ENCODE measurements at places on chromosomes 13 and 19.

DNA sequence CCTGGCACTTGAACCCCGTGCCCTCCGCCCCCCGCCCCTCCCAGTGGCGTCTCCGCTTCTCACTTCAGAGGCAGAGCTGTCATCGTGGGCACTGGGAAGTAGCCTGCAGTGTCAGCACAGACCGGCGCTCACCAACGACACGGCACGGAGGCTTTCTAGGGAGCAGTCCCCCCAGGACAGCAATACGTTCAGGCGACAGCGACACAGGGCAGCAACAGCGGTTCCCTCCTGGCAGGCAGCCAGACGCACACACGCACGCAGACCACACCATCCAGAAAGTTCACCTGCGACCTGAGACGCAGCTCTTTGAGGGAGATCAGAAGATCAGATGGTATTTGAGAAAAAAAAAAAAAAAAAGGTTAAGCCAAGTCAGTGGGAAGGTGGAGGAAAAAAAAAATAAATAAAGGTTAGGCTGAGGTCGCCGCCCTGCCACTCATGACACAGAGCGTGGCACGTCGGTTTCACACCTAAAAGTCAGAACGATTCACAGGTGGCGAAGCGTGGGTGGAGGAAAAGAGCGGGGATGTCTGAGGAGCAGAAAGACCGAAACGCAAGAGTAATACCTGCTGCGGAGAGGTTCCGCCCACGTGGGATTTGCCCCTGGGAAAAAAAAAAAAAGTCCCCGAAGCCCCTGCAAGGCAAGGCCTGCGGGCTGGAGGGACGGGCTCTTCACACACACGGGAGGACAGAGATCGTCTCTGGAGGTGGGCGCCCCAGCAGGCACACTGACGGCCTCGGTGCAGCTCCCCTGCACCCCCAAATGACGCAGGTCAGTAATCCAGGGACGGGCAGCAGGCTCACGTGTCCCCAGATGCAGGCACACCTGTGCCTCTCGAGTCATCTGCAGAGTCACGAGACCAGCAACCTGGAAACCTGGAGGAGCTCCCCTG, 94.5 kb downstream of the GNG7 start:
- DNase-seq, result peak; percentile 75

DNA sequence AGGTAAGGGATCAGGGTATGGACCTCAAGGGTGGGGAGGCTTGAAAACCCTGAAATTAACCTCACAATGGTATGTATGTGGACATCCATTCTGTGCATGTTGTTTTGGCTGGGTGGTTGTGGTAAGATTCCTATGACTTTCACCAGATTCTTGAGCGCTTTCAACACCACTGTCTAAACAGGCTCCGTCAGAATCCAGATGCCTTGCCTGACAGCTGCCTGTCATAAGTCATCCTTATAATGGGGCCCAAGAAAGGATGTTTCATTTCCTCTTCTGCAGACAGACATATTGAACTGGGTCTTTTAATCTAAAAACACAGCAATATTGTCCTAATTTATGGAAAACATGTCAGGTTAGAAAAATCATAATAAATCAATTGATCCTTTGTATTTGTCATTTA, 41.3 kb downstream of the ALOX5AP start:
- DNase-seq, result no peak

DNA sequence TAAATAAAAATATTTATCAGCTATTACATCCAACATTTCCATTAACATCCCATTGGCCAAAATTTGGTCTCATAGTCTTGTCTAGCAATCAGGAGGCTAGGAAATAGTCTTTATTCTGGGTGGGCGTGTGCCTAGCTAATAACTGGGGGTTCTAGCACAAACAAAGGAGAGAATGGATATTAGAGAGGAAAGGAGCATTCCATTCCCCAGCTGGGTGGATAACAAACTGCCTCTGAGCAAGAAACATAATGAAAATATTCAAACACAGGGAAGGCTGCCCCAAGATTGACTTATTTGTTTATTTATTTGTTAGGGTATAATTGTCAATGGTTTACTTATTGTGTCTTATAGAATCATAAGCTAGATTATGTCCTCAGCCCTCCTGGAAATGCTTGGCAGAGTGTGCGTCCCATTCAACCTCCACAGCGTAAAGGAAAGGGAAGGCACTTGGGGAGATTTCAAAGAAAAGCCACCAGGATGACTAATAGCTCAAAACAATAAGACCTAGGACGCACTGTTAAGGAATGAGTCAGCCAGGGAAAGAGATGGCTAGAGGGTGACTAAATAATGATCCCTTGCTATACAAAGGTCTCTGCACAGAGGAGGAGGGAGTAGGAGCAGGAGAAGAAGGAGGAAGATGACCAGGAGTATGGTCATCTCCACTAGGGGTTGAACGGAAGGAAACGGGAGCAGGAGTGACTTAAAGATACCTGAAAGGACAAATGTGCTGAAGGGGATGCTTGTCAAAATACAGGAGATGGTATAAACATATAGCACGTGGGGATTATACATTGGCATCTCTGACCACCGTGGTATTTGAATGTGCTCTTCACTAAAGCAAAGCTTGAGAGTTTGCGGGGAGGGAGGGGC, 23.5 kb upstream of the USP12 start:
- no peak for DNase-seq

DNA sequence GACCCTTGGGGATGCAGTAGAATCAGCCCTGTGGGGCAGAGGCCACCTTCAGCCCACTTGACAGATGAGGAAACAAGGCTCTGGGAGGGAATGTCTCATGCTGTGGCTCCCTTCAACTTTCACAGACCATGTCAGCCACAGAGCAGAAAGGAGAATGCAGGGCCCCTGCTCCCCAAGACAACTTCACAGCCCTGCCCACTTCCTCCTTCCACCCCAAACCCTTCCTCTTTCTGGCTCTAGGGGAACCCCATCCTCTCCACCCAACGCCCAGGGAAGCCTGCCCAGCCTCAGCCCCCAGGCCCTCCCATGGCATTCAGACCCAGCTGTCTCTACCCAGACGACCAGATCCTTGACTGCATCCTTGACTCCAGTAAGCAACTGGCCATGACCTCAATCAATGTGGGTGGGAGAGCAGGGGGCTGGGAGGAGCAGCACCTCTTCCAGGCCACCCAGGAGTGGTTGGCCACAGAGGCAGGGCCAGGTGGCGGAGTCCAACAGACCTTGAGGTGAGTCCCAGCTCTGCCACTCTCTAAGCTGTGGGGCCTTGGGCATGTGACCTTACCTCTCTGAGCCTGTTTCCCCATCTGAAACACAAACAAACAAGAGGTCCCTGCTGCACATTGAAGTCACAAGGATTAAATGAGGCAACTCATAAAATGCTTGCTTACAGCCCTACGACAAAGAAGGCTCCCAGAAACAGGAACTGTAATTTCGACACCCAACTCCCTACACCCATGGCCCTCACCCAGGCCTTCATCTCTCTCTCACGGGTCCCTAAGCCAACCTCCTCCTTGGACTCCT, 15.8 kb downstream of the DEDD2 start:
- DNase-seq, result no peak

DNA sequence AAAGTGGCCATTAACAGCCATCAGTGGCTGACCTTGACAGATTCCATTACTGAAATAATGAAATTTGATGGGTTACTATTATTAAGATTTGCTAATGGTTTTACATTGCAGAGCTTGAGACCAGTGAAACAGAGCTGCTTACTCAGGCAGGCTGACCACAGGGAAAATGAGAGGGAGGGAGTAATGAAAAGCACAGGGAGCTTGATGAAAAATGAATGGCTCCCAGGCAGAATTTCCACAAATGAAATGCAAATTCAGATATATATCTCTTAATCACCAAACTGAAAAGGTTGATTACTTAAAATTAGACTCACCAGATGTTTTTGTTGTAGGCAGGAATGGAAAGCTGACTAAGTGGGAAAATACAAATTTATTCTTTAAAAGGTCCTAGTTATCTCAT, 36.1 kb downstream of the HTR2A start:
- DNase-seq, result no peak

GRCh38 chr13:27919934-27920676, at the start of gene PDX1:
PDX1 (plus strand) TSS chr13:27920000; CDS start chr13:27920139, 139 bp downstream.
- no peak for DNase-seq

GRCh38 chr19:2546128-2547032, 70.5 kb downstream of the GADD45B start:
- no peak for DNase-seq

GRCh38 chr19:6533746-6534418, 3.1 kb downstream of the TNFSF9 start:
- DNase-seq, result no peak

DNA sequence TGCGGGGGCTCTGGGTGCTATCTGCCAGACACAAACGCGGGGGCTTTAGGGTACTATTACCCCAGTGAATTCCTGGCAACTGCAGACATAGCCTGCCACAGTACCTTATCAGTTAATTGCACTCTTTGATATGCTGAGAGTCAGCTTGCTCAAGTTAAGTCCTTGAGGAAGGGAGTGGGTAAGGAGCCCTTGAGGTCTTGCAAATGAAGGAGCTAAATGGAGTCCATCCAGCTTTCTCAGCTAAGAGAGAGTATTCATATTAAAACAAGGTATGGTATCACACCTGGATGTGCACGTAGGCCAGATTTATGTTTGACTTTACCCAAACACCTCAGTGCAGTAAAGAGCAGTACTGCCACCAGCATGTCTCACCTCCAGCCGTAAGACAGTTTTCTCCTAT, 11.5 kb upstream of the ZNF606 start:
- DNase-seq, result no peak

DNA sequence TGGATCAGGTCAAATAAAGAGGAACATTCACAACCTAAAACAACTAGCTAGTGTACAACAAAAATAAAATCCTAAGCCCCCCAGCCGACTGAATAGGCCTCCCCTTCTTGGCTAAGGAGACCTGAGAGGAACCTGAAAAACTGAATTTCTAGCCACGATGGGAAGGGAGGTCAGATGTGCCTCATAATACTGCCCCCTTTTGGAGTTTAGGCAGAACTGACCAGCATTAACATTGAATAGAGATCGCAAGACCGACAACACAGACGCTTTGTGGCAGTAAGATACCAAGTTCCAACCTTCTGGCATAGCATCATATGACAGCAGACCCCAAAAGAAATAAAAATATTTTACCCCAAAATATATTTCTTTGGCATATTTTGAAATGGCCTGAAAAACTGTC, 15.9 kb downstream of the CBY2 start:
- DNase-seq, result no peak

DNA sequence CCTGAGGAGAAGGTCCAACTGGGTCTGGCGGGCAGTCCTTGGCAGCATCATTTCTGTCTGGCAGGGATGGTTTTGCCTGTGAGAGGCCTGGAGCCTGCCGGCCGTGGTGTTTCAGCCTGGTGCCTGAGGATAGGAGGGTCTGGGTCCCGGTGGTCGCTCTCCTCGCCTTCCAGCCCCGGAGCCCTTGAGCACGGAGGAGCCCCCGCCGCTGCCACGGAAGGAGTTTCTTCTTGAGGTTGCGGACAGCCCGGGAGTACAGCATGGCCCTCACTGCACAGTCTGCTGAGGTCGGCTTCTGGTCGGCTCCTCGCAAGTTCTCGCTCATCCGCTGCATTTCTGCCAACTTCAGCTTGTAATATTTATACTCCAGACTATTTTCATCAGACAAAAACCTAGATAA, 23.4 kb downstream of the SUGP2 start:
- no peak for DNase-seq

- no peak for DNase-seq
These were observed 14.8 kb downstream of the DDX39A start for GRCh38 chr19:14404312-14404711.

DNA sequence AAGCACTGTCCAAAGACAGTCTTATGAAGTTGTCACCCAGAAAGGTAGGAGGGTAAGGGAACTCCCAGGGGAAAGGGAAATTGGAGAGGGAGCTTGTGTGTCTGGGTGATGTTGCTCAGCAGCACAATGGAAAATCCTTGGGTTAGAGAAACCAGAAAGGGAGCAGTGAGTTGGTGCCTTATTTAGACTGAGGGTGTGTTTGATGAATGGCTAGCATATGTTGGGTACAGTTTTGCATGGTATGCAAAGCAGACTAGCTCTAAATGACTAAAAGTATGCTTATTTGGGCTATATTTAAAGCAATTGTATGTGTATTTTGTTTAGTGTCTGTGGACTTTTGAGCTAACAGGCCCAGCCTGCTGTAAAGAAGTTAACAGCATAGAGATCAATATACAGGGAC, 2884.6 kb upstream of the PCDH20 start:
- DNase-seq, result no peak

DNA sequence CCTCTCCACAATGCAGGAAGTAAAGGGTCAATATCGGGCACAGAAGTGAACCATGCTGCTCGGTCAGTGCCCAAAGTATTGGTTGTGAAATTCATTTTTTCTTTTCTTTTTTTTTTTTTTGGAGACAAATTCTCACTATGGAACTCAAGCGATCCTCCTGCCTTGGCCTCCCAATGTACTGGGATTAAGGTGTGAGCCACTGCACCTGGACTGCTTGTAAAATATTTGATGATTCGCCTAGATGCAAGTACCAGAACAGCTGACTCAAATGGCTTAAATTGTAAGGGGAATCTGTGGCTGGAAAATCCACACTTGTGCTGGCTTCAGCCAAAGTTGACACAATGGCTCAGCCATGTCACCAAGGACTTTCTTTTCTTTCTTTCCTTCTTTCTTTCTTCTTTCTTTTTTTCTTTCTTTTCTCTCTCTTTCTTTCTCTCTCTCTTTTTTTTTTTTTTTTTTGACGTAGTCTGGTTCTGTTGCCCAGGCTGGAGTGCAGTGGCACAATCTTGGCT, 43.7 kb downstream of the NUMBL start:
- DNase-seq, result no peak

DNA sequence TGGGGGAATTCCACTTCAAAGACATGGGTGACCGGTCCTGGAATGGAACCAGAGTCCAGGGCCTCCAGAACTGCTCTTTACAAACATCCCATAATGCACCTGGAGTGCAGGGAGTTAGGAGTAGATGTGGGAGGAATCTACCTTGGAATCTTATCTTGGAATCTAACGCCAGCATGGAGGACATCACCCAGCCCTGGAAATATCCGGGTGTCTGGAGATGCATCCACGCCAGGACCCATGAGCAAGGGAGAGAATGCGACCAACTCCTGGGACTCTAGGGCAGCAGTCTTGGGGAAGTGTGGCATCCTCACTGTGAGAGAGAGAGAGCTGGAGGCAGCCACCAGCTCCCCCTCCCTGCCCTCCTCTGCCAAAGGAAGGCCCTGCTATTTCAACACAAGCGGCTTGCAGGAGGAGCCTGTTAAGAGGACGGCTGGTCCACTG, 211.8 kb downstream of the UQCRFS1 start:
- DNase-seq, result no peak

DNA sequence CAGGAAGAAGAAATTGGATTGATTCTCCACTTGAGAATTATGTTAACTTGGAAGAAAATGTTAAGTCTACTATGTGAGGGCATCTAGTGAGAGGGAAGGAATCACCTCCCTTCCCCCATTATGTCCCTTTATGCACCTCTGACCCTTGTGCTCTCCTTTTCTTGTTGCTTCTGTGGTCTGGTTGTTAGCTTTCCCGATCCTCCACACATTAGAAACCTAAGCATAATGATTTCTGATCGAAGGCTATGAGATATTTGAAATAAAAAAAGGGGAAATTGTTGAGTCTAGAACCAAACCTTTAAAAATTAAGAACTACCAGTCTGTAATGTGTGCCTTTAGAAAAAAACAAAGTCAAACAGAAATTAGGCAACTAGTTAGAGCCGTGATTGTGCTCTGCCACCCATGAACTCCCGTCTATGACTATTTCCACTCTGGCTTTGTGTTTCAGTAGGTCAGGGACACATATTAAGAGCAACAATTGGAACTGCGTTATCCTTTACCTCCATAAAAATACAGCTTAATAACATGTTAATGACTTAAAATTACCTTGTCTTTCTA, 463 bp upstream of the GPC6 start:
- DNase-seq, result no peak

Measured in stimulated activated CD4-positive, alpha-beta T cell treated with anti-CD3 and anti-CD28 coated beads, Interleukin-15, amount 100 ng/mL, for 1 hour (primary cell).